Hindlimb muscle (tissue), 1 donor: ENCODE measurements at places on chromosomes 3 and 15.
A peak's percentile ranks its signal among the peaks of the same experiment; 100 is the strongest.

- DNase-seq: no peak
Measured at GRCh38 chr15:100018191-100018590, 285.0 kb upstream of the LYSMD4 start.

DNA sequence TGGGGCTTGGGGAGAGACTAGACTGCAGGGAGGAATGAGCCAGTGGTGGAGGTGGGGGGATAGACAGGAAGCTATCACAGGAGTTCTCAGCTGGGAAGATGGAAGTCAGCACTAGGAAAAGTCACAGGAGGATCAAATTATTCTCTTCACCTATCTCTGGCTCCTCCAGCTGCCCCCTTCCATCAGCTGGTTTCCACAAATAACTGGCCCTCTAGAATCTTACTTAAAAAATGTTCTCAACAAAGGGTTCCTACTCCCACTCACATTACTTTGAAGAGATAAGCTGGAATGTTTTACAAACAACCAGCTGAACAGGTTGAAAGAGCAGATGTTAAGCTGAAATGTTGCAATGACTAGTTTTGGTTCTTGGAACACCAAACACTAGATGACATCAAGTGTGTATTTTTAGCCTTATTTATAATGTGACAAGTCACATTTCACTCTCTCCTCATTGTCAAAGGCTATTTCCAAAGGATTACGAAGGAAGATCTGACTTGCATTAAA, 102.7 kb upstream of the AADACL2 start:
- DNase-seq: peak; percentile 56

- DNase-seq: no peak
Measured at GRCh38 chr3:174208161-174208560, 651.0 kb upstream of the NAALADL2 start.

DNA sequence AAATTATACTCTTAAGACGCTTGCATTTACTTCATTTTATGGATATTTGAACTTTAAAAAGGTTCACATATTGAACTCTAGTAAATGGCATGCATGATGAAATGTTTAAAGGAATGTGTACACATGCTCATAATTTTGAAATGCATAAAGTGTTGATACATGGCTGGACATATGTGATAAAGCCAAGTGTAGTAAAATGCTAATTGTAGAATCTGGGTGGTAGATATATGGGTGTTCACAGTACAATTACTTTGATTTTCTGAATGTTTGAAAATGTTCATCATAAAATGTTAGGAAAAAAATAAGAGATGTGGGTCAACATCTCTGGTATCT, 4.2 kb upstream of the EFHB start:
- no peak for DNase-seq

DNA sequence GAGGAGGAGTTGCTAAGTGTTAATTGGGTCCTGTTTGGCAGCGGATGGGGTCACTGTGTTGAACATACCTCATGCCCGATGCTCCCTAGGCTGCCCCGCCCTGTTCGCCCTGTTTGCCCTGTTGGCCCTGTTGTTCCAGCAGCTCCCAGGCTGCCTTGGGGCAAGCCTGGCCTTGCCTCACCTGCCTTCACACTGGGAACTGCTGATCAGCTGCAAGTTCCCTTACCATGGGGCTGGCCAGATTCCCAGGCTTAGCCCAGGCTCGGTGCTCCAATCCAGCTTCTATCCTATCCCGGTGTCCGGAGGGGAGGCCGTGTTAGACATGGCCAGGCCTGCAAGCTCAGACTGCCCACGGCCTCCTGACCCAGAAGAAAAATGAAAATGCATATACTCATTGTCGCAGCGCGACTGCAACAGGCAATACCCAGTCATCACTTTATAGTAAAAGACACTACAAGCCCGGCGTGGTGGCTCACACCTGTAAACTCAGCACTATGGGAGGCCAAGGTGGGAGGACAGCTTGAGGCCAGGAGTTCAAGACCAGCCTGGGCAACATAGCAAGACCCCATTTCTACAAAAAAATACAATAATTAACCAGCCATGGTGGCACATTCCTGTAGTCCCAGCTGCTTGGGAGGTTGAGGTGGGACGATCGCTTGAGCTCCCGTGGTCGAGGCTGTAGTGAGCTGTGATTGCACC, 42.9 kb upstream of the ZNF710 start:
- DNase-seq: no peak

DNA sequence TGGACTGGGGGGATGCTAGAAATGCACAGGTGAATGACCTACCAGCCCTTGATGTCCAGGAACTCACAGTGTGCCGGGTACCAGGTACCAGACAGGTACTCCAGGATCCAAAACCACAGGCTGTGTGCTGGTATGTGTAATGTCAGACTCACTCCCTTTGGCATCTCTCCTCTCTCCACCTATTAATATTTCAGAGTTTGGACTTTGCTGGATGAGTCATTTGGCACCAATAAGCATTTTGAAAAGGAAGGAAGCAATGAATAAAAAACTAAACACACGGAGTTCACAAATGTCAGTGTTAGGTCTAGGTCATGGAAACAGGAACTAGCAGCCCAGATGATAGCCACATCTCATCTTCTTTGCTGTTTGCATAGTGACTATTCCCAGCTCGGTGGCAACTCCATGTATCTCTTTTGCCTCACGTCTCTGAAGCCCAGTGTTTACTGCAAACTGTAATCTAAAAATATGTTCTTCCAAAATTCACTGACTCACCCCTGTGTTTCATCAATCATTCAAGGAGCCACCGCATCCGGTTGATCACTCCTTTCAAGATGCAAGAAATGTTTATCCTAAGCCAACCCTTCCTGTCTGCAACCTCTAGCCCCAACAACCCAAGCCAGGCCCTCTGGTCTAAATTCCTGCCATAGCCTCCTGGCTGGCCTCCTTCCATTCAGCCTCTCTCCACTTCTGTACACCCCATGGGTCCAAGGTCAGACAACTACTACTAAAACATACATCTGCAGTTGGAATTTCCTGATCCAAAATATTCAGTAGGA, 8.4 kb downstream of the ITGB5 start:
- DNase-seq: no peak

DNA sequence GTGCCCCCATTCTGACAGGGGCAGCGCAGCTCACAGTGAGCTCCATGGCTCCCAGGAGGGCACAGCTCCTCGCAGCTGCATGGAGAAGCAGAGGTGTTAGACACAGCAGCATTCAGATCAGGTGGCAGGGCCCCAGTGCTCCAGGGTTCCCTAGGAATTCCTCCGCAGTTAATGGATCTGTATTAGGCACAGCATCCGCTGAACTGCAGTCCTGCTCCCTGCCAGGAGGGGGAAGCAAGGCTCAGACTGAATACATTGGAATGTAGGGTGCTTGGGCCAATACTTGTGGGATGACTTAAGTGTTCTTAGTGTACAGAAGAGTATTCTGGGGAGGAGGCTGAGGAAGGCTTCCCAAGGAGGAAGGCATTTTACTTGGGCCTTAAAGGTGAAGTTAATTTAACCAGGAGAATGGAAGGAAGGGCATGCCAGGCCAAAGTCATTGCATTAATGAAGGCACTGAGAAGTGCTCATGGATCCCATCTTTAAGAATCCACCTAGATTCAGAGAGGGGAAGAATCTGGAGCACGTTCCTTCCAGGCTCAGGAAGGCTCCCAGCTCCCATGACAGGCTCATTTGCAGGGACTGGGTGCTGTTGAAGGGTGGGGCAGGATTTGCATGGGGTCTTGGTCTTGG, 111.6 kb downstream of the RAB11A start:
- peak; percentile 29 for DNase-seq

DNA sequence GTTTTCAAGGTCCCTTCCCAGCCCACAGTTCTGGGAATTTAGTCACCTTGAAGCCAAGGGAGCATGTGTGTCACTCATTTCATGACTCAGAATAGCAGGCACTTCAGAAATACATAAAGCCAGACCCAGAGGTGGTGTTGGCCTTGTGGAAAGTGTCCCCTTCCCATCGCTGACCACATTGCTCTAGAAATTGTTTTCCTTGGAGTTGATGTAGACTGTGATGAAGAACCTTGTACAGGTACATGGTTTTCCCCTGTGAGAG, 158.8 kb downstream of the SLCO3A1 start:
- no peak for DNase-seq

DNA sequence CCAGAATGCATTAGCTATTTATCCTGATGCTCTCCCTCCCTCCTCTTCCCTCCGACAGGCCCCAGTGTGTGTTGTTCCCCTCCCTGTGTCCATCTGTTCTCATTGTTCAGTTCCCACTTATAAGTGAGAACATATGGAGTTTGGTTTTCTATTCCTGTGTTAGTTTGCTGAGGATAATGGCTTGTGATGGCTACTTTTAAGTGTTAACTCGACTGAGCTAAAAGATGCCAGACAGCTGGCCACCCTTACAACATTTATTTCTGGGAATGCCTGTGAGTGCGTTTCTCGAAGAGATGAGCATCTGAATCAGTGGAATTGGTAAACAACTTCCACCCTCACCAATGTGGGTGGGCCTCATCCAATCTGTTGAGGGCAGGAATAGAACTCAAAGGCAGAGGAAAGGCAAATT, 24.7 kb upstream of the TM2D3 start:
- no peak for DNase-seq

DNA sequence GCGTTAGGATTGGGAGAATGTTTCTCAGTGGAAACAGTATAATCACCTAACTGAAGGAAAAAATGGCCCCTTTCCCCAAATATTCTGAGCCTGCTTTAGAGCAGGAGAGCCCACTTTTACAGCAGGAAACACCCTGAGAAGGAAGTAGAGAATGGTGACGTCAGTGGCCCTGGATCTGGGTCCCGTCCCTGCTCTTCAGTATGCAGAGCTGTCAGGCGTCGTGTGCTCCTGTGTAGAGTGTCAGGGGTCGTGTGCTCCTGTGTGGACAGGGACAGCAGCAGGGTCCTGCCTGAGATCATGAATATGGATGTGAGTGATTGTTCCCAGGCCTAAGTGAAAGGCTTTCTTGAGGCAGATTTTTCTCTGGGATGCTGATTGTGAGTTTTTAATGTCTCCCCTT, 45.2 kb downstream of the CGNL1 start:
- DNase-seq: no peak

- DNase-seq: no peak
Measured at GRCh38 chr15:38054488-38054887, 120.0 kb downstream of the TMCO5A start.

- DNase-seq: peak; percentile 77
Measured at GRCh38 chr3:107117922-107118536, 259.2 kb upstream of the CCDC54 start.

DNA sequence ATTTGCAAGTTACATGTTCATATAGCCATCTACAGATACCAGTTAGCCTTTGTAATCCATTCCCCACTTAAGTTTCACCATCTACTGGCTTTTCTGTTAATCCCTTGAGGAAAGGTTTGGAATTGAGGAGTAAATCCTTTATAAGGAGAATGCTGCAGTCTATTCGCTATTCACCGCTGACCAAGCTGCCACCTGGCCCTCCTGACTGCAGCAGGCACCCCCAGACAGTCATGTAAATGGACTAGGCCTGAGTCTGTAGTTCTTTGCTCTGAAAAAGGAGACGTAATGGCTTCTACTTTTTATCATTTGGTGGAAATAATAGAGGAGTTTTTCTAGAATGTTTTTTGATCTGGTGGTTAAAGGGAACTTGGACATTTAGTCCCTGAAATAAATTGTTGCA, 3.2 kb downstream of the HIGD2B start:
- no peak for DNase-seq
